ENCODE measurements at places on chromosomes 16 and 17.

DNA sequence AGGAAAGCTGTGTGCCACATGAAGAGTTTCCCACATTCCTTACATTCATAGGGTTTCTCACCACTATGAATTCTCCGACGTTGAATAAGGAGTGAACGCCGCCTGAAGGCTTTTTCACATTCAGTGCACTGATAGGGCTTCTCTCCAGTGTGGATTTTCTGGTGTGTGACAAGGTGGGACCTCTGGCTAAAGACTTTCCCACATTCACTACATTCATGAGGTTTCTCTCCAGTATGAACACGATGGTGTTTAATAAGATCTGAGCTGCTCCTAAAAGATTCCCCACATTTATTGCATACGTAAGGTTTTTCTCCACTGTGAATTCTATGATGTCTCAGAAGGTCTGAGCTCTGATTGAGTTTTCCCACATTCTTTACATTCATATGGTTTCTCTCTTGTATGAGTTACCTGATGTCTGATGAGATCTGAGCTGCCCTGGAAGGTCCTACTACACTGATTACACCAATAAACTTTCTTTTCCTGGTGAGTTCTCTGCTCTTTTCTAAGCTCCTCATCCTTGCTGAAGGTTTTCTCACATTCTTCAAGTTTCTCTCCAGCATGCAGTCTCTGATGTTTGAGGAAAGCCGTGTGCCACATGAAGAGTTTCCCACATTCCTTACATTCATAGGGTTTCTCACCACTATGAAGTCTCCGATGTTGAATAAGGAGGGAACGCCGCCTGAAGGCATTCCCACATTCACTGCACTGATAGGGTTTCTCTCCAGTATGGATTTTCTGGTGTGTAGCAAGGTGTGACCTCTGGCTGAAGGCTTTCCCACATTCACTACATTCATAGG is 10.0 kb downstream of the ZNF594 start:
- DNase-seq = no peak

DNA sequence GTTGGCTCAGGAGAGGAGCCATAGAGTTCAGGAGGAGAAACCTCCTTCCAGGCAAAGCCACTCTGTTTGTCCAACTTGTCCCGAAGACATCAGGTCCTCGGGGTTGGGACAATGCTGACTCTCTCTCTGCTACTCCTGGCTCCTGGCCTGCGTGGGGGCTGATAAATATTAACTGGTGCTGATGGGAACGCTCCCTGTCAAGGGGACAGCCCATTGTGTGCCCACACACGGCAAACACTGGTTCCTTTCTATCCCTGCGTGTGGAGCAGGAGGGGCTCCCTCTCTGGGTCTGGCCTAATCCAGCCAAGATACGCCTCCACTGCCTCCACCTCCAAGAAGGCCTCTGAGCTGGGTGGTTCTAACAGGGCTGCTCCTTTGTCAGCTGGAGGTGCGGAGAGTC is 4.4 kb downstream of the KIF19 start:
- no peak for DNase-seq

- DNase-seq = no peak
These were observed 38.9 kb downstream of the ZNF207 start for GRCh38 chr17:32388613-32389459.

- no peak for DNase-seq
These were observed 8.6 kb upstream of the ANKFY1 start for GRCh38 chr17:4272213-4272971.

DNA sequence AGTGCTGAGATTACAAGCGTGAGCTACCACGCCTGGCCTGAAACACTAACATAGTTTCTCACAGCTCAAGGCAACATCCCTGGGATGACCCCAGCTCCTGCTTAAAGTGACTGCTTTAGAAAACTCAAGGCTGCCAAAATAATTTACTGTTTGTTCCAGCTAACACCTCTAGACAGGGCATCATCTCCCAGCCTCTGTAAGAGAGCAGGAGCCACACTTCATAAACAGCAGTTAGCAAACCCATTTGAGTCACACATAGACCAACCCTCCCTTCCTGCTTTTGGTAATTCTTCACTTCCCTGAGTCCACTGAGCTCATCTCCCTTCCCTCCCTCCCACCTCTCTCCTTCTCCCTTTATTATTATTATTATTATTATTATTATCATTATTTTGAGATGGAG is 201.3 kb downstream of the XYLT1 start:
- DNase-seq = peak; percentile 32

GRCh38 chr16:88673716-88674379 is 11.0 kb upstream of the MVD start:
- no peak for DNase-seq

GRCh38 chr17:66965801-66966262 is 1.3 kb downstream of the CACNG4 start:
- DNase-seq = no peak

All from lung (tissue), 17 donors.